ENCODE measurements at places on chromosomes 1 and 21.

GRCh38 chr1:162554258-162554657, 7.3 kb upstream of the UAP1 start:
- no peak for DNase-seq

- no peak for DNase-seq
Measured at GRCh38 chr1:101299141-101299540, 62.3 kb downstream of the S1PR1 start.

DNA sequence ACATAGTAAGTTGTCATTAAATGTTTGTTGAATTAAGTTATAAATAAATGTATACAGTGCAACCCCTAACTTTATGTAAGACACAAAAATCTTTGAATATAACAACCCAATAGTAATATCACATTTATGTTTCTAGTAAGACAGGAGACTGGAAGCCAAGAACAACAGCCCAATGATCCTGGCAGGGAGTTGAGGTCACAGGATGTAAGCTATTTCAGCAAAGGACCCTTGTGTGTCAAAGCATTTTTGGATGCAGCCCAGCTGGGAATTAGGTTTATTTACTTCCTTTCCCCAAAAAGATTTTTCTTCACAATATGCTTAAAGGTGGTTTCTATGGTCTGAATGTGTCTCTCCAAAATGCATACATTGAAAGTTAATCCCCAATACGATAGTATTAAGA, 34.0 kb upstream of the ABCA4 start:
- no peak for DNase-seq

GRCh38 chr1:245124644-245125043, 30.1 kb upstream of the KIF26B start:
- no peak for DNase-seq

DNA sequence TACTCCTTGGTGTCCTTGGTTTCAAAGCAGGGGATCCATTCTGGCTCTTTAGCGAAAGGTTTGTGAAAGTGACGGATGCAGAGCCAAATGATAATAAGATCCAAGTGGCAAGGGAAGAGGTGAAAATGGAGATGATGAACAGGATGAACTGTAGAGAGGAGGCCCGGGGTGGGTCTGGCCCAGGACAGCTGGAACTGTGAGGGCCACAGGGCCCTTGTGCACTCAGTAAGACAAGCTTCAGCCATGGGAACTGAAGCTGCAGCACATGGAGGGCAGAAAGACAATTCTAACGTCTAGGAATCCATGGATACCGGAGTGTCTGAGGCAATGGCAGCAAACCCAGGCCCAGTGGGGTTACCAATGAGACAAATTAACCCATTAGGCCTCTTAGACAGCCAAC, 4.8 kb downstream of the KCNA2 start:
- no peak for DNase-seq

DNA sequence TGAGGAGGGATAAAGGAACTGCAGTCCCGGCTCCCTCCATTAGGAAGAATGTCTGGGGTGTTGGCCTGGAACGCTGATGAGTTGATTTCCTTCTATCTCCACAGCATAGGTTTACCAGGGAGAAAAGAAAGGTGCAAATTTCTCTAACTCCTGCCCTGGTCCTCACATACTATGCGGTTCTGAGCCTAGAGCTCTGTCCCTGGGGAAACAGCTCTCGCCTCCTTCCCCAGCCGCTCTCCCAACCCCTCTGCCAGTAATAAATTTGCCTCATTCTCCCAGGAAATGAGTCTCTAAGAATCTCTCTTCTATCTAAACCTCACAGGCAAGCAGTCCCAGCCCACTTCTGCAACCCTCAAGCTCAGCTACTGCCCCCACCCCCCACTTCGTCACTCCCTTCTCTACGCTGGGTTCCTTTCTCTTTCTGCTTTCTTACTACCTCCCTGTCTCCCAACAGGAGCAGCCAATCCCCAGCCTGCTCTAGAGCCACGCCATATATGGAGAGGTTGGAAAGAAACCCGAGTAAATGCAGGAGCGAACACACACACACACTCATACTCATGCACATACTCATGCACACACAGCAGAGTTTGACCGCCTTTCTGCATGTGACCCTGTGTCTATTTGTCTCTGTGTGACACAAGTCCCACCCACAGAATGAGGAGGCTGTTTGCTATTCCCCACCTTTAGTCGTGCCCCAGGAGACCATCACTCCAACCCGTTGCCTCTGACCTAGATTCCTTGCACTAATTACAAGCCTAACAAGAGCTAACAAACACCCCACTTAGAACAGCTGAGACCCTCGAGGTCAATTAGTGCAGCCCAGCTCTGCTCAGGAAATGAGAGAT, 13.4 kb downstream of the PLEKHO1 start:
- DNase-seq: peak; percentile 30

GRCh38 chr1:4106731-4107130, 206.7 kb upstream of the C1orf174 start:
- no peak for DNase-seq

GRCh38 chr1:3577300-3577699, 34.0 kb downstream of the MEGF6 start:
- no peak for DNase-seq

DNA sequence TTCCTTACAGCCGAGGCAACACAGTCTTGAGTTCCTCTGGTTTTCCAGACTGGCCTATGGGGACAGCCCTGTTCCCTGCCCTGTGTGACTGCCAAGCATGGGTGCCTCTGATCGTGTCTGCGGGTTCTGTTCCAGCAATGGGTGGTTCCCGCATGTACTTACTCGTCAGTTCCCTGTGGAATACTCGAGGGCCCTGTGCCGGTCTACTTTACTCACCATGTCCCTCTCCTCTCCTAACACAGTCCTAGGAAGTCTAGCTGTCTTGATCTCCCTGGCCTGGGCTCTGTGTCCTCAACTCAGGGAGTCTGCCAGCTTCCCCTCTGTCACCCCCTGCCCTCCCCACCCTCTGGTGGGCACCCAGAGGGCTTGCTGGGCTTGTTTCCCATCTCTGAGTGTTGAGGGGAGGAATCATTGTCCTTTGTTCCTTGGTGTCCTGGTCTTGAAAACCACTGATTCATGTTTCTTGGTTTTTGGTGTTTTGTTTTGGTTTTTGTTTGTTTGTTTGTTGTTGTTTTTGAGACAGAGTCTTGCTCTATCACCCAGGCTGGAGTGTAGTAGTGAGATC, 36.0 kb downstream of the TRAPPC10 start:
- no peak for DNase-seq

- DNase-seq: no peak
Measured at GRCh38 chr1:197222025-197222685, 45.9 kb upstream of the CRB1 start.

GRCh38 chr1:112964347-112964746, 8.4 kb upstream of the SLC16A1 start:
- DNase-seq: no peak

DNA sequence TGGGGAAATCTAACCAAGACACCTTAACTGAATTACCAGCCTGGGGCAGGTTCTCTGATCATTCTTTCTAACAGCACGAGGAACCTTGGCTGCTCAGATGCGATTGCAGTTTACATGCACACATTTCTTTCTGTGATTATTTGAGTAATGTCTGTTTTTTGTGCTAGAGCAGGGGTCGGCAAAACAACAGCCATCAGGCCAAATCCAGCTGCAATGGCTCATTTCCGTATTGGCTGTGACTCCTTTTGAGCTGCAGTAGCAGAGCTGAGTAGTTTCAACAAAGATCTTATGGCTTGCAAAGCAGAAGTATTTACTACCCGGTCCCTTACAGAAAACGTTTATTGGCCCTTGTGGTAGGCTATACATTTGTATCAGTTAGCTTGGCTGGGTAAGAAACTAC, 37.1 kb downstream of the ZBTB18 start:
- DNase-seq: no peak

- DNase-seq: no peak
Measured at GRCh38 chr1:110370827-110371226, 20.0 kb downstream of the SLC16A4 start.

DNA sequence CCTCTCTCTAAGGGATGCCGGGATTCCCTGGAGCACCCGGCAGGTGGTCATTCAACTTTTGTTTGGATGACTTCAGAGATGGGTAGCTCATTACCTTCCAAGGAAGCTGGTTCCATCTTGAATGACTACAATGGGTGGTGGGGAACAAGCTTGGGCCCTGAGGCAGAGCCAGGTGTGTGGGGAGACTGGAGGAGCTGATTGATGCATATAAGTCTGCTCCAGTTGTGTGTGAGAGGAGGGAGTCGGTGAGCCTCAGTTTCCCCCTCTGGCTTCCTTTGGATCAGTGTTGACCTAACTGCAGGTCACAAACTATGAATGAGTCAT, 133.8 kb upstream of the ZBTB40 start:
- DNase-seq: no peak

GRCh38 chr1:51946300-51946699, 44.2 kb downstream of the RAB3B start:
- no peak for DNase-seq

- no peak for DNase-seq
Measured at GRCh38 chr21:25944672-25945213, 210.0 kb downstream of the GABPA start.

GRCh38 chr1:13523780-13524477, 10.1 kb upstream of the LRRC38 start:
- DNase-seq: no peak

DNA sequence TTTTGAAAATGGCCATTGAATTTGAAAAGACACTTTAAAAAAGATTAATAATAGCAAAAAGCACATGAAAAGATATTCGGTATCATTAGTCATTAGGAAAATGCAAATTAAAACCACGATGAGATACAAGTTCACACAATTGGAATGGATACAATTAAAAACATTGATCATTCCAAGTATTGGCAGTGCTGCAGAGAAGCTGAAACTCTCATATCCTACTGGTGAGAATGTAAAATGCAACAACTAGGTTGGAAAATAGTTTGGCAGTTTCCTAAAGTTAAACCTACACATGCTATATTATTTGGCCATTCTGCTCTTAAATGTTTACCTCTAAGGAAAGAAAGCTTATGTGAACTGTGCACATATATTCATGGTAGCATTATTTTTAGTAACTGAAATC, 838.7 kb upstream of the PRMT6 start:
- no peak for DNase-seq

GRCh38 chr1:40029608-40030007, 10.9 kb upstream of the CAP1 start:
- DNase-seq: no peak

DNA sequence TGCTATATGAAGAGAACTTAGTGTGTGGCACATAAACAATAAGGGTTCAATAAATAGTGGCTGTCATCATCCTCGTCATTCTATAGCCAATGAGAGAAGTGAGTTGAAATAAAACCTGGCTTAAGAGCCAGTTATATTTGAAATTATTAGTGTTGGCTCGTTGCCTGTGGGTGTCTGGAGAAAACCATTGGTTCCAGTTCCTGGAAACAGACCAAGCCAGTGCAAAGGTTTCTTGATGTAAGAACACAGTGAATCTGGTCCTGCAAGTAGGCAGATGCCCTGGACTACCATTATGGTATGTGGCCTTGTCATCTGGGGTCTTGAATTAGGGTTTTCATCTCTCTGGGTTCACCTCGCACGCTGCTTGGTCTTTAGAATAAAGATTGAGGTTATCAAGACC, 43.3 kb downstream of the URB2 start:
- DNase-seq: no peak

DNA sequence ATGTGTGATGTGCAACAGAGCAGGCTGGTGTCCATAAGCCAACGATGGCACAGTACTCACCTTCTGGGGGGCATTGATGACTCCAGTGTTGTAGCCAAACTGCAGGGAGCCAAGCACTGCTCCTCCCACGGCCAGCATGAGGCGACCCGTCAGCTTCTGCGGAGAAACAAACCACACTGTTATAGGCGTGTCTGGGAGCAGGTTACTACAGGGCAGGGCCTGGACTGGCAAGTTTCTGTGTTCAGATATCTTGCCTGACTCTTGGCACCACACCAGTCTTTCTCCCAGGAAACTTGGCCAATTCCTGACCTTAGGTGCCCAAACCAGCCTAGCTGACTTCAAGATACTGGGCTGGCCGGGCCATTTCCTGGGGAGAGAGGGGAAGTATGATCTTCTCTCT, 15.5 kb downstream of the SLC2A1 start:
- no peak for DNase-seq
